ENCODE measurements at places on chromosomes 4 and X.

DNA sequence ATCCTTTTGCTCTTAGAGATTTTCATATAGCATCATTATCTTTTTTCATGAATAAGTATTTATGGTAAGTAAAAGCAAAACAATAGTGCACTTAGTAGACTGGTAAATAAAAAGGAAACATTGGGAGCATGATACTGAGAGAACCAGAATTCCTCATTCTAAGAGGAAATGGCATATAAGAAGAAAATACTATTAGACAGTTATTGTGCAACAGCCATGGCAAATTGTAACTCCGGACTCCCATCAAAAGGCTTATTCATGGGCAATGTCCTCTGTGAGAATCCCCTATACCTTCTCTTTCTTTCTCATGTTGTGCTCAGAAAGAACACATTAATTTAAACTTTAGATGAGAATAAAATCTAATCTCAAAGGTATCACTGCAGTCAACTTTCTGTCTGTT is 42.4 kb downstream of the SPATA18 start:
- H3K36me3 ChIP-seq = no peaks in the 10 kb centered on the region
- H3K27ac ChIP-seq = no peak overlapping the region
- DNase-seq = no peak
- H3K27me3 ChIP-seq = no peaks in the 10 kb centered on the region
- no peaks in the 10 kb centered on the region for H3K4me1 ChIP-seq

GRCh38 chr4:143402776-143403552 is 66.3 kb downstream of the GAB1 start:
- DNase-seq = no peak
- no peaks in the 10 kb centered on the region for H3K27me3 ChIP-seq
- no peak overlapping the region for H3K4me3 ChIP-seq
- H3K27ac ChIP-seq = no peak overlapping the region
- H3K36me3 ChIP-seq = no peaks in the 10 kb centered on the region

GRCh38 chr4:79739912-79740311 is 331.9 kb upstream of the GK2 start:
- no peaks in the 10 kb centered on the region for H3K27me3 ChIP-seq
- H3K4me3 ChIP-seq = no peak overlapping the region
- no peaks in the 10 kb centered on the region for H3K4me1 ChIP-seq

- peaks cover 5% of the 10 kb centered on the region for H3K4me1 ChIP-seq
- H3K36me3 ChIP-seq = no peaks in the 10 kb centered on the region
- DNase-seq = no peak
- no peaks in the 10 kb centered on the region for H3K27me3 ChIP-seq
- H3K27ac ChIP-seq = 0 out of 2 replicates have a peak overlapping the region, but pooled peaks have one; percentile 80
- H3K4me3 ChIP-seq = peak overlapping the region; percentile 77
Measured at GRCh38 chr4:109432696-109433095, 919 bp upstream of the SEC24B start.

DNA sequence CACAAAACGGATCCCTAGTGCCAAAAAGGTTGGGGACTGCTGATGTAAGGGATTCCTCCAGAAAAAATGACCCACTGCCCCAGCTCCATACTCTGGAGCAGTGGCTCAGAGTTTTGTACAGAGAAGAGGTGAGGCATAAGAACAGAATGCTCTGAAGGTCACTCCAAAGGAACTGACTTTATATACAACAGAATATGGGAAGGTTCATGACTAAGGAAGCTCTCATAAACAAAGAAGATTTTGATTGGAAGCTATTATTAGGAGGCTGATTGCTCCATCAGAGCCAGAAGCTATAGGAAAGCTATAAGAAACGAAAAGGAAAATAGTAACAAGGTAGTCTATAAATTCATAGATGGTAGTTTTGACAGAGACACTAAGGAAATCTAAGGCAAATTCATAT is 203.1 kb downstream of the SLC7A11 start:
- no peaks in the 10 kb centered on the region for H3K27me3 ChIP-seq
- H3K27ac ChIP-seq = no peak overlapping the region
- H3K4me3 ChIP-seq = no peak overlapping the region
- no peak for DNase-seq
- H3K36me3 ChIP-seq = no peaks in the 10 kb centered on the region
